ENCODE measurements at places on chromosomes 3 and 15. TPM values are rescaled to one million over a fixed set of nuclear protein-coding genes. Genes with fewer than 3 reads are reported as not detected.

Gene VPS33B
- 21.9 TPM for total RNA-seq

GRCh38 chr3:168156479-168156878, 60.8 kb upstream of the GOLIM4 start:
- DNase-seq: no peak

- no peak for DNase-seq
Measured at GRCh38 chr15:53648934-53649333, 110.5 kb downstream of the WDR72 start.

DNA sequence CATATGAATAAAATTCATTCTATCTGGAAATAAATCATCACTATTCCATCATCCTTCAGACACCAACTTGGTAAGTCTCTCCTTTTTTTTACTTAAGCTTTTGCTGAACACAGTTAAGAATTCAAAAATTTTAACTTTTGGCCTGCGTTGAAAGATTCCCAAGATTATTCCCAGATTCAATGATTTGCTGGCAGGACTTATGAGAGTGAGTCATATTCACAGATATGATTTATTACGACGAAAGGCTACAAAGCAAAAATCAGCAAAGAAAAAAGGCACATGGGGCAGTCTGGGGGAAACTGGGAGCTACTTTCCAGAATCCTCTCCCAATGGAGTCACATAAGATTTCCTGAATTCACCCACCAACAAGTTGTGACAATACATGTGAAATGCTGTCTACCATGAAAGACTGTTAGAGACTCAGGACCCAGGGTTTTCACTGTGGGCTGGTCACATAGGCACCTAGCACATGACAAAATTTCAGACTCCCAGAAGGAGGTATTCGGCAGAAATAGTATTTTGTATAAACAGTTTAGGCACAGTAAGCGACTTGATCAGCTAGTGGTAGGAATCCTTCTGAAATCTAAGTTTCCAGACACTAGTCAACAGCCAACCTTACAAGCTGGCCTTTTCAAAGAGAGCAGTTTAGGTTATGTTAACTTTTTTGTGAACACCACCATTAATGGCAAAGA, 82.1 kb downstream of the DLG1 start:
- DNase-seq: no peak

DNA sequence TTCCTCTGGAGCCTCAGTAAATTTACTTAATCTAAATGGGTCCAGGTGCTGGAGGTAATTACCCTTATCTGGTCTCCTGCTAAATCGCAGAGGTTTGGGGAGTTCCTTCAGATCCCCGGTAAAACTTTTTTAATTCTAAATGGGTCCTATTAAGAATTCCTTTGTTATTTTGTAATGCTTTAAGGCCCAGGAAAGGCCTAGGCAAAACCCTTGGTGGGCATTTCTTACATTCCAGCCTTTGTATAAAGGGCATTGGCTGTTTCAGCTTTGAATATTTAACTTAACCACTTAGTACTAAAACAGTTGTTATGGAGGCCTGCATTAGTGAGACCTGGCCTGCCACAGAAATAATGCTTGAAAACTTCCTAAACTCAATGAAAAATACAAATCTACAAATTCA, 14.9 kb upstream of the ZNF662 start:
- no peak for DNase-seq

GRCh38 chr15:82966671-82967071, 14.2 kb upstream of the HOMER2 start:
- DNase-seq: no peak

DNA sequence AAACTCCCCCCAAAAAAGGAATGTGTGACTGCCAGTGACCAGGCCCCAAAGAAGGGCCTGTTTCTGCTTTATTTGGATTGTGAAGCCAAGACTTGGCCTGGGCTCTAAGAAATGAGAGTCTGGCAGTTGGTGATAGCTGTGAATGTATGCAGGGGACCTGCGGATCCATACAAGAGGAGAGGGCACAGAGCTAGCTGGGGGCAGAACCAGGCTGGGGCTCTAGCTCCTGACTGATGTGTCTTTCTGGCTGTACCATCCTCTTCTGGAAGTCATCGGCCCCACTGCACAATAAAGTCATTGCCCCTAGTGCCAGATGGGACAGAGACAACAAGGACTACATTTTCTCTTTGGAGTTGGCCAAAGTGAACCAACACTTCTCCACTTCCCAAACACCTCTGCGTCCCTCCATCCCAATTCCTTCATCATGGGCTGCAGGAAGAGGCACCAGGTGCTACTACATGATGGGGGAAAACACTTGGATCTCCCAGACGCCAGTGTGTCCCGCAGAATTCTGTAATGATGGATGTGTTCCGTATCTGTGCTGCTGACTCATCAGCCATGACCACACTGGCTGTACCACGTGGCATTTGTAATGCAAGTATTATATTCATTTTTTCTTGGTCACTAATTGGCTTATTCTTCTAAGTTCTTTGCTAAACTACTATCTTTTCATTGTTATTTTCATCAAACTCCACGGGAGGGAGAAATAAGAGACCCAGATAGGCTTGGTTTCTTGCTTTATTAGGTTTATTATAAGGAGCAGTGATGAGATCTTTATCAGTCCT, 1.7 kb upstream of the PLA2G4F start:
- no peak for DNase-seq

All from activated T-cell treated with anti-CD3 and anti-CD28 coated beads, Interleukin-2, amount 50 U/mL, for 4 hours (primary cell).